ENCODE measurements at places on chromosomes 5 and 9.

DNA sequence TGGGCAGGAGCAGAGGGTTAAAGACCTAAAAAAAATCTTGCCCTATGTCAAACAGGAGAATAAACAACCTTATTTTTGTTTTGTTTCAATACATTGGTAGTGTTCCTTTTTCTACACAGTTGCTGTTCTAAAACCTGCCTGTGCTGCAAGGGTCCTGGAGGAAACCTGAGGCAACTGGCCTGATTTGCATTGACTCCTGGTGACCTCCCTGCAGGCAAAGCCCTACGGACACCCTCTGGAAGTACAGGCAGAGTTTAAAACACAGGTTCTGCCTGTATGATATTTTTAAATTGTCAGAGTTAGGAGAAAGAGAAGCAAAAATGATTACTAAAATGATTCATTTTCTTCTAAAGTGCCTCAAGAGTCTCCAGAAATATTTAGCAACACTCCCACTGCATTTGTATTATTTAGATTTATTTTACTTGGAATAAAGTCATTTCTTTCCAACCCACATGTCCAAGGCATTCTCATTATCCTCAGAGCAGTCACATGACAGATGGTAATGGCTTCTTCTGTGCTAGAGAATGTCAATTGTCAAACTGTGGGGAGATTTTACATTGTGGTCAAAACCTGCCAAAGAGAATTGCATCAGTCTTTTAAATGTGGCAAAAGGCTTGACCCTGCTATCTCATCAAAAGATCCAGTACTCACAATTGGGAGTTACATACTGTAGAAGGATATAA is 559.6 kb downstream of the CETN3 start:
- DNase-seq: no peak

- no peak for DNase-seq
Measured at GRCh38 chr9:70588381-70588780, 173.9 kb upstream of the KLF9 start.

- no peak for DNase-seq
Measured at GRCh38 chr9:136147890-136148714, 29.4 kb upstream of the TMEM250 start.

GRCh38 chr5:16457451-16457850 is 8.1 kb downstream of the ZNF622 start:
- no peak for DNase-seq

- DNase-seq: no peak
Measured at GRCh38 chr9:94967482-94967881, 241.0 kb downstream of the AOPEP start.

DNA sequence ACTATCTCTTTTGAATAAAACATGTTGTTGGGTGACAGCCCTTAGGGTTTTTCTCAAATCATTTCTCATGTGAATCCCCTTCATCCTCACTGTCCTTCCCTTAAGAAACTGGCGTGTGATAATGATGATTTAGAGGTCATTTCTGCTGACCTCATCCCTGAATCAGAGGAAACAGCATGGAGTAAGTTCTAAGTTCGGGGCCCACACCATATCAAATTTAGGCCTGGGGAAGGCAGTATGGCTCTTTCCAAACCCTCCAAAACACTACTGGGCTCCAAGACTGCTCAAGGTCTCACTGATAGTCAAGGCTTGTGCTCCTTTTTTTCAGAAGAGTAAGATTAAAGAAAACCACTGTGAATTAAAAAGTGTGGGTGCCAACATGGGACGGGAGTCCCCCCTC is 872 bp upstream of the SMIM3 start:
- no peak for DNase-seq

DNA sequence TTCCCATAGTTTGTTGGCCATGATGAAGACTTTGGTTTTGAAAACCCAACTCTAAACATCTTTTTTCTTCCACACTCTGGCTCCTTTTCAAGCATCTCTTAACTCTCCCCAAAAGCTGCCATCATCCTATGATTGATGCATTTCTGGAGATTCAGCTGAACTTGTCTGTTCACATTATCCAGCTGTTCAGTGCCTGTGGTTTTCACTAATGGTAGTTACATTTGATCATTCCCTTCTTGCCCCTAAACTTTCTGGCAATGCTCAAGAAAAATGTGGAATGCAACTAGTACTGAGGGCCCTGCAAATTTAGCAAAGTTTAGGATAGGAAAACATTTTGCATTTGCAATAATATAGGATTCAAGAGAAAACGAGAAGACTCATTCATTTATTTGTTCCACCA is 267.5 kb downstream of the ENC1 start:
- DNase-seq: no peak

DNA sequence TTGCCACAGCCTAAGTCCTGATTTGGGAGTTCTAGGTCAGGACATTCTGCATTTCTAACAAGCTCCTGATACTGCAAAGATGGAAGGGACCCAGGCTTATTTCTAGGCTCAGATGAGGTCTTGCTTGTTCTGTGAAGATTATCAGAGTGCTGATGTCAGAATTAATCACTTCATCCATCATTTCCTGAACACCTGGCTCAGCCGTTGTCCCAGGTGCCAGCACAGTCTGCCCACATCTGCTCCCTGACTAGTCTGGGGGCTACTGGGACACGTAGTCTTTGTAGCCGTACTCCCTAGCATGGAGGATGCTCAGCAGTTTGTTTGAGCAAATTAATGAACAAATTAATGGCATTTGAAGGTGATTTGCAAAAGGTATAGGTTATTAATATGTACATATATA is 17.9 kb upstream of the SPINK4 start:
- no peak for DNase-seq

DNA sequence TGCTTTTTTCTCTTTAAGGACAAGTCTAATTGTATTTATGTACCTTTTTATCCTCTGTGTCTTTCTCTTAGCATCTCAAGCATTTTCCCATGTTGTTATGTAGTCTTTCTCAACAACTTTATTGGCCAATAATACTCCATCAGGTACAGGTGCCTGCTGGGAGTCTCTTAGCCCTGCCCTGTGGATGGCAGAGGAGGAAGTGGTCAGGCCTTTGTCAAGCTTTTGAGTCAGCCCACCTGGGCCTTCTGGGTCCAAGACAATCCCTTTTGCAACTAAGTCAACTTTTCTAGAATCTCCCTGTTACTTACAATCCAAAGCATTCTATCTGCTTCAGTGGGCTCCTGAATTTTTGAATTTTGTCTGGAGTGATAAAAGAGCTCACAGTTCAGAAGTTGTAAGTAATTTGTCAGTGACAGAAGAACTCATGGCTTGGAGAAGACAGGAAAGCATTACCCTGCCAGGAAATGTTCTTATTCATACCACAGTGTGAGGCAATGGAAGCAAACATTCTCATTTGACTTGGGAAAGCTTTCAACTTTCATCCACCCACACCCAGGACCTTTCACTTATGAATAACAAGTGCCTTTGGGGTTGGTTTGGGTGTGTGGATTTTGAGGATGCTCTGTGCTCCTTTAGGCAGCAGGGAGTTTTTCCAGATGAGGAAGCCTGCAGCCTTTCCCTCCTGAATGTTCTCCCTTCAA is 200.0 kb upstream of the S1PR3 start:
- DNase-seq: no peak

DNA sequence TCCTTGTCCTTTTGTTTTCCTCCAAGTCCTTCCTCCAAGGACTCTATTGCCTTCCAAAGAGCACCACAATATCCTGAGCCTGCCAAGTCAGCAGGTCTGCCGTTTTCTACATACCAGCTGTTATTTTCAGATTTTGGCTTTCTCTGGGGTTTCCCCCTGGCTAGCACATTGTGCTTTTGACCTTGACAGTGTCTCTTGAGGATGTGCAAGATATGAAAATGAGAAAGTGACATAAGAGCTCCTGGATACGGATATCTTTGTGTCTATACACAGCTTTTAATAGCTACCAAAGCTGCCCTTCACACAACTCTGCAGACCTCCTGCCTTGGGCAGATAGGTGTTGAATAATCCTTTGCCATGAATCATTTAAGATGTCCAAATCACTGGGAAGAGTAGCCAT is 67.0 kb downstream of the HAPLN1 start:
- no peak for DNase-seq

DNA sequence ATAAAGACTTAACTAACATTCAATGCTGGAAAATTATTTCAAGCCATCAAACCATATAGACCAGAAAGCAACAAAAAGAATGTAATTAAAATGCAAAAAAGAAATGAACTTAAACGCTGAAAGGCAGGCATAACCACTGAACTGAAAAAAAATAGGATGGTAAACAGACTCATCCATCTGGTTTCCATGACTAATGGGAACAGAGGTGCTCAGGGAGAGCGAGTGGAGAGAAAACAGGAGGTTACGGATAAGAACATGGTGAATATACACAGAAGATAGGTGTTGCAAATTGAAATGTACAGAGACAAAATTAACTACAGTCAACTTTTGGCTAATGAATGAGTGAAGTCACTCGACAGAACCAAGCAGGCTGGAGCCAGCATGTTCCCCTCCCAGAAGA is 43.5 kb upstream of the RNF38 start:
- no peak for DNase-seq

DNA sequence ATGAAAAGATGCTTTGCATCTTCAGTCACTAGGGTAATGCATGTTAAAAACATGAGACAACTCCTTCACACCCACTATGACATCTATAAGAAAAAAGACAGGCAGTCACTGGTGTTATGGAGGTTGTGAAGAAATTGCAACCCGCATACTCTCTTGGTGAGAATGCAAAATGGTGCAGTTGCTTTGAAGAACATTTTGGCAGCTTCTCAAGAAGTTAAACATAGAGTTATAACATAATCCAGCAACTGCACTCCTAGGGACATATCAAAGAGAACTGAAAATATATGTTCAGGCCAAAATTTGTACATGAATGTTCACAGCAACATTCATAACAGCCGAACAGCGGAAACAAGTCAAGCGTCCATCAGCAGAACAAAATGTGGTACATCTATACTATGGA is 46.3 kb upstream of the TBC1D9B start:
- no peak for DNase-seq

- DNase-seq: no peak
Measured at GRCh38 chr9:81396528-81396927, 292.8 kb downstream of the TLE1 start.

GRCh38 chr5:126562823-126563222 is 32.2 kb downstream of the ALDH7A1 start:
- DNase-seq: no peak

- DNase-seq: no peak
Measured at GRCh38 chr9:128946571-128947276, 679 bp downstream of the DOLK start.

- DNase-seq: no peak
Measured at GRCh38 chr5:61245486-61245885, 83.2 kb upstream of the SMIM15 start.
